ENCODE measurements at places on chromosomes 7 and 10. TPM values are rescaled to one million over a fixed set of nuclear protein-coding genes. Genes with fewer than 3 reads are reported as not detected.

GRCh38 chr10:68001539-68001938 is 73.5 kb downstream of the HERC4 start:
- no peak for DNase-seq

The ATRNL1 gene
- total RNA-seq = 11.7 TPM

DNA sequence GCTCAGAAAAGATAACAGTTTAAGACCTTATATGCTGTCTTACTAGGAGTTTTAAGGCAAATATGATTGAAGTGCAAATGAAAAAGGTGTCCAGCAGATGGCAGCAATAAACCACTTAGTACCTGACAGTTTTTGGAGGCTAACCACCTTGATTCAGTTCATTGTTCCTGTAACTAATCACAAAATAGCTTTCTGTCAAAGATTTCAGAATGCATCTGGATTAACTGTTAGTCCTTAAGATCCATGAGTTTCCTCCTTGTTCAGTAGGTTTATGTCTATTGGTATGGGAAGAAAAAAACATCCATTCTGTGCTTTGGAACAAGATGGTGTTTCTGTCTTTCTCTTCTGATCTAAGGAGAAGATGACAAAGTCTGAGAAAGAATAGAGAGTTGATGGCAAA is 46.6 kb downstream of the CCSER2 start:
- DNase-seq = peak; percentile 39

DNA sequence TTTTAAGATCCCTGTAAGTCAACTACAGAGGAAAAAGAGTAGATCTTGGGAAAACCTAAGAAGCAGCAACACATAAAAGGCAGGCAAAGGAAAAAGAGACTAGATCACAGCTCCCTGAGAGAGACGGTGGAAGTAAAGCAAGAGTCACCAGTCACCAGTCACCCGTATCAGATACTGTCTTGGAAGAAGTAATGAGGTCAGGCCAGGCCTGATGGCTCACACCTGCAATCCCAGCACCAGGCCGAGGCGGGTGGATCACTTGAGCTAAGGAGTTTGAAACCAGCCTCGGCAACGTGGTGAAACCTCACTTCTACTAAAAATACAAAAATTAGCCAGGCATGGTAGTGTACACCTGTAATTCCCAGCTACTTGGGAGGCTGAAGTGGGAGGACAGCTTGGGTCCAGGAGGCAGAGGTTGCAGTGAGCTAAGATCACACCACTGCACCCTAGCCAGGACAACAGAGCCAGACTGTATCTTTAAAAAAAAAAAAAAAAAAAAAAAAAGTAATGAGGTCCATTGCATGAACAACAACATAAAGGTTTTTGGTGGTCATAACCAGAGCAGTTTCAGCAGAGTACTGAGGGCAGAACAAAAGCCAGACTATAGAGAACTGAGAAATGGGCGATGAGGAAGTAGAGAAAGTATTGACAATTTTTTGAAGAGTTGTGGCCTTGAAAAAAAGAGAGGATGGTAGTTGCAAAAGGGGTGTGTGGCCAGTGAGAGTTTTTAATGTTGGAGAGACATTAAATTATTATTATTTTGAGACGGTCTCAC is 16.9 kb downstream of the ZNF713 start:
- no peak for DNase-seq

GRCh38 chr10:104308439-104308903 is 29.8 kb downstream of the ITPRIP start:
- no peak for DNase-seq

The LDB1 gene
- 24.5 TPM for total RNA-seq

- DNase-seq = no peak
These were observed 54.0 kb downstream of the NEURL1 start for GRCh38 chr10:103547391-103547946.

DNA sequence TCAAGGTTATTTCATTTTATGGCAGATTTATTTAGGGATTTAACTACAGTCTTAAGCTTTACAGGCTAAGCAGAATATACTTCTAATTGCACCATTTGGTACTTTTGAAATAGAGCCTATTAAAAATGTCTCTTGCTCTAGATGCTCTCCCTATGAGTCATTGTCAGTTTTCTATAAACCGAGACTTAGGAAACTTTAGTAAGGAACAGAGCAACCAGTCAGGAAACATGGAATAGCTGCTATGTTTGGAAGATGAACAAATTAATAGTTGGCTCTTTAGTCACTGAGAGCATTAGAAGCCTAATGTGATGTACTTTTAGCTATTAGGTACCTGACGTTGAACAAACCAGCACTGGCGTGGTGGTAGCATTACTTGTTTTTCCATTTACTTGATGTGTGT is 35.3 kb downstream of the INPP5F start:
- DNase-seq = no peak

- no peak for DNase-seq
These were observed 38.7 kb downstream of the KCNH2 start for GRCh38 chr7:150939466-150939865.

DNA sequence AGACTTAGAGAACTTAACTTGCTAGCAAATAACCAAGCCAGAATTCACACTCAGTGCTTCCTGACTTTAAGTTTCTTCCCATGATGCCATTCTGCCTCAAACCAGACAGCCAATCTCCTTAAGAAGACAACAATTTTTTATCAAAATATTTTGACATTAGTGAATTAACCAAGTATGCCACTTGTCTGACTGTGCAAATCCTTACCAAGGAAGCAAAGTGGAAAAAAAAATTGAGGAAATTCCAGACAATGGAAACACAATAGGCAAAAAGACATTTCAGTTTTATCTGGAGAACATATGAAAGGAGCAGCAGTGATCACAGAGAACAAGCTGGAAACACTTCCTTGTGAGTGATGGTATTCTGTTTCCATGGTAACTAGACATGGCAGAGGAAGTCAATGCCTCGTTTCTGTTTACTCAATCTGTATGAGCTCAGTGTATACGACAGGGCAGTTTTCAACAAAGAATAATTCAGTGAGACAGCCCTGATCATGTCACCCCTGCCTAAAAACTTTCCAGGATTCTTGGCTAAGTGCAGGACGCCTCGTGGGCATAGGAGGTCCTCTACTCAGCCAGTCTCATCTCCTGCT is 114.2 kb downstream of the DYNC1I1 start:
- DNase-seq = no peak

- no peak for DNase-seq
These were observed 29.8 kb downstream of the PLAU start for GRCh38 chr10:73940634-73941221.

DNA sequence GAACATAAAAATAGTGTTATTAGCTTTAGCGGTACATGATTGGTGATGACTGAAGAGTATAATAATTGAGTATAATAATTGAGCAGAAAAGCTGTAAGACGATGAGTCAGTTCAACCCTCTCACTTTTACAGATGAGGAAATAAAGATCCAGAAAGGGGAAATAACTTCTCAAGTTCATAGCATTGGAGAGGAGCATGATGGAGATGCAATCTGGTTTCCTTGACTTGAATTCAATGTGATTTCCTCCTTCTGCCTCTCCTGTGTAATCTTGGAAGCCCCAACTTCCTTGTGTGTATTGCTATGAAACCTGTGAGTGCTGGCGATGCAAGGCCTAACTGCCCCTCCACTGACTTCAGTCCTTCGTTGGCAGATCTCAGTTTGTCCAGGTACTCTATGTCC is 265.1 kb downstream of the LRMDA start:
- no peak for DNase-seq

DNA sequence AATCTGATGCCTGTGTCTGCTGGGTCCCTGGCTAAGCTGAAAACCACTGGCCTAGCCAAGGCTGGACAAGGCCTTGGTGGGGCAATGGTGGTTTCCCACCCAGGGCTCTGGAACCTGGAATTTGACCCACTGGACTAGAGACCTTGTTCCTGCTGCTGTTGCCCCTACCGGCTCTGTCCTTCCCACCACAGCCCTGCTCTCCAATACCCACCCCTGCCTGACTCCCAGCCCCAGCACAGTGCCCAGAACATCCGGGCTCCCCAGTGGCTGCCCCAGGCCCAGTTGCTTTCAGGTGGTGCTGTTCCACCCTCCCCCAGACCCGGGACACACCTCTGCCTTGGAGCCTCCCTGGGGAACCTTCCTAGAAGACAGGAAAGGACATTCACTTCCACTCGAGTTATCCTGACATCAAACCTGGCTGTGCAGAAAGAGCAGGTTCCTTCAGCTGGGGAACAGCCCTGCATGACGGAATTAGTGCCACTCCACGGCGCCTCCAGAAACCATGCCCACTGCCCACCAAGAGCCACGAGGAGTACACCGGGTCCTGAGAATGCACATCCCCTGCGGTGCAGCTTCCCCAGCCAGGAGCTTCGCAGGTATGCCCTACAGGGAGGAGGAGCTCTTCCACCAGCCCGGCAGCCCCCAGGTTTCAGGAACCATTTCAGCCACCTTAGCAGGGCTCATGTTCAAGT is 152.8 kb downstream of the OAT start:
- DNase-seq = no peak

DNA sequence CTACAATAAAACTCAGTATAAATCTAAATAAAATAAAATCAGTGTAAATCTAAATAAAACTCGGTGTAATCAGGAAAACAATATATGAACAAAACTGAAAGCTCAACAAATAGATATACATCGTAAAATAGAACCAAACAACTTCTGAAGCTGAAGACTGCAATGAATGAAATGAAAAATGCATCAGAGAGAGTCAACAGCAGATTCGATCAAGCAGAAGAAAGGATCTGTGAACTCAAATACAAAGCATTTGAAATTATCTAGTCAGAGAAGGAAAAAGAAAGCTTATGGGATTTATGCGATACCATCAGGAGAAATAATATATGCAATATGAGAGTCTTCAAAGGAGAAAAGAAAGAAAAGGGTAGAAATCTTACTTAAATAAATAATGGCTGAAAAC is 255.0 kb downstream of the BICC1 start:
- DNase-seq = no peak

The TSPAN12 gene
- 6.7 TPM for total RNA-seq

The ECHDC3 gene
- 26.3 TPM for total RNA-seq

The COMTD1 gene
- 41.5 TPM for total RNA-seq

DNA sequence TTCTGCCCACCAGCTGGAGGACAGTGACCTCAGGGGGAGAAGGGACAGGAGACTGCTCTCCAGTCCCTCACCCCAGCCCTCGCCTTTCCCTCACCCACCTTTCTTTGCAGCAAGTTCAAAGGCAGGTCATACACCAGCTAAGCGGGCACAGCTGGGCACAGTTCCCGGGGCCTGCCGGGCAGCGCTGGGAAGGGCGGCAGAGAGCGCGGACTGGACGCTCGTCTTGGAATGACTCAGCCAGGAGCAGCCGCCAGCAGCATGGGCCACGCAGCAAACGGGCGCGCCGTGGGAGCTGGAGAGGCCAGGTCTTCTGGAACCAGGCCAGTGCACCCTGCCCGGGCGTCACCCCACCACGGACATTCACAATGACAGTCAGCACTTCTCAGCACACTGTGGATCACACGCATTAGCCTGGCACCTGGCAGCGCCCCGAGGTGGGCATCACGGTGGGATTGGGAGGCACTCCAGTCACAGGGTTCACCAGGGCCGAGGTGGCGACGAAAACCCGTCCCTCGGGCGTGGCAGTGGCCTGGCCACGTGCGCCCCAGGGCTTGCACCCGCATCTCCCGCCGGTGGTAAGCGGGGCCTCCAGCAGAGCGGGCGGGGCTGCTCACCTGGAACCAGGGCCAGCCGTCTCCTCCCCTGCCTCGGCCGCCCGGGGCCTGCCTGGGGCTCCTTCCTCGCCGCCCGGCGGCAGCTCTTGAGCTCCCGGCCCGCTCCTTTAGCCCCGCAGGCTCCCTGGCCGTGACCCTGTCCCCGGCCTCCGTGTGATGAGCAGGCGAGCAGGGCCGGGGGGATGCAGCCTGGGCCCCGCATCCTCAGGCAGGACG is 29.0 kb upstream of the WDFY4 start:
- DNase-seq = peak; percentile 52

The C7orf25 gene
- total RNA-seq = 9.2 TPM

The SCIN gene
- total RNA-seq = 5.1 TPM

- peak; percentile 37 for DNase-seq
These were observed 378.8 kb upstream of the STEAP1 start for GRCh38 chr7:89775459-89775858.

The MKI67 gene
- total RNA-seq = 44.9 TPM

DNA sequence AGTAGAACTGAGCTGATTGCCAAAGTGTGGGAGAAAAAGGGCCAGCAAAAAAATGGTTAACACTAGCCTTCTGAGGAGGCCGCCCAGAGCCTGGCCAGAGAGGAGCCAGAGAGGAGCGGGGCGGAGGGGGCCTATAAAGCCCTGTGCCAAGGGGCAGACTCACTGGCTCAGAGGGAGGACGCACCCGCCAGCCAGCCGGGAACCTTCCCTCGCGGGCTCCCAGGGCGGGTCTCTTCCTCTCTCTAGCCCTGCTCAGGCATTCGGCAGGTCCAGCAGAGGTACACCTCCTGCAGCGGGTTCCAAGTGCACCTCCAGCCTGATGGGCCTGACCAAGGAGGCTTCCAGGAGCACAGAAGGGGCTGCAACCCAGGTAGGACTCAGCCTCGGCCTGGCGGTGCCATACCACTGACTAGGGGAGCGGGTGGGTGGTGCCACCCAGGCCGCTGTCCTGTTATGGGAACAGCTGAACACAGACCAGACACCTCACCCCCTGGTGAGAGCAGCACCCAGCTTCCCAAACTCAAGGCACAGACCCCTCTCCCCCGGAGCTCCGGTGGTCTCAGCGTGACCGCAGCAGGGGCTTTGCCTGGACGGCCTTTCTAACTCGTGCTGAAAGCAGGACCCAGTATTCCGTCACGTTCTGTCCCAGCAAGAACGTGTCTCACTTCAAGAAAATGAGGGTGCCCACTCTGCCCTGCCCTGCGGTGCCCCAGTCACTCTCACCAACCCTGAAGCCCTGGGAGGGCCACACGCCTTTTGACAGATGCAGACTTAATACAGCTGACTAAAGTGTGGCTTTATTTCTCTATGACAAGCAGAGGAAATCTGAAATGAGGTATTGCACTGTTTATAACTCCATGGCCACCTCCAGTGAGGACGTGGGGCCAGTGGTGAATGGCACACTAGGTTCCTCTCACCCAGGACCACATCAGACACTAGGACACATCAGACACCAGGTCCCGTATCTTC is at the start of gene GPER1:
GPER1 (plus strand) TSS at position 162 of the 969 bp plus-strand sequence. CDS start 3,616 bp downstream, outside the sequence.
- DNase-seq = no peak

The VPS37D gene
- total RNA-seq = 12.2 TPM

DNA sequence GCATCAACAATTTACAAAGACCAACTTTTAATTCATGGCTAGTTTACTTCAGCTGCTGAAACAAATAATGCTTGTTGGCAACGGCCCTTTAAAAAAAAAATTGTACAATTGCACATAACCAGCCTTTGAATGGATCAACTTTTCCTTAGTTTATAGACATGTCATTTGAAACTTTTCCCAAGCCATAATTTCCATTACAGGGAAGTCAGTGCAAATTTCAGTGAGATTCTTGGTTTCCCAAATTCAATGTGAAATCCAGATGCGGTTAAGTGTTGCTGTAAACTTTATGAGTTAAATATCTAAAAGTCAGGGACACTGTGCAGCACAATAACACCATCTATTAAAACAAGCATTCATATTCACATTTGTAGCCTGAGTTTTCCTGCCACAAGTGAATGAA is 182.2 kb downstream of the JAZF1 start:
- no peak for DNase-seq
